ENCODE measurements at places on chromosomes 5 and 9.

- no peak for DNase-seq
These were observed 51.5 kb upstream of the MAP3K1 start for GRCh38 chr5:56763711-56764466.

- DNase-seq: no peak
These were observed 114.0 kb downstream of the MED10 start for GRCh38 chr5:6264394-6264793.

DNA sequence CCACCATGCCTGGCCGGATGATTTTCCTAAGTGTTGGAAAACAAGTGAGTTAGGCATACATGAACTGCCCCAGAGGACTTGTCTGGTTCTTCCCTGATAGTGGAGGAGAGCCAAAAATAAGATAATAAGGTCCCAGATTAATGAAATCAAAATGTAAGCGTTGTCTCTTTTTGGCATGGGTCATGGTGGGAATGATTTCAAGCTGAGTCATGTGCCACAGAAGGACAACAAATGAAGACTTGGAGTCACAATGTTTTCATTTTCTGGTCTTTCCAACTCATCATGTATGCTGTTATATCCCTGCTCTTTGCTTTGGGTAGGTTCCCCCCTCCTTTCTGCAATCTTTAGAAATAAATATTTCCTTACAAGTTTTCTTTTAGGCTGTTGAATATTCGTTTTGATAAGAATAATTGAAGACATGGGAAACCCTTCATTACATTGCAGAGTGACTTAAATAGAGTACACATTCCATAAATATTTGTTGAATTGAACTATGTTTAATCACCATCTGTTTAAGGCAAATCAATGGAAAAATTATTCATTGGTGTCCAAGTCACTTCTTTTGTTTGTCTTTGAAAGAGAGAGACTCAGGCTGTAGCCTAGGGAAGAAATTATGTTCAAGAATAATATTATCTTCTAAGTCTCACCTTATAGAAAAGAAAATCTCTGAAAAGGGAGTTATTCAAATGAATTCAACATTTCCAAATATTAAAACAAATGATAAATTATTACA lies 196.3 kb downstream of the CSNK1G3 start:
- no peak for DNase-seq

GRCh38 chr5:107321906-107322305 lies 348.8 kb downstream of the EFNA5 start:
- no peak for DNase-seq

GRCh38 chr9:18422296-18423036 lies 51.5 kb upstream of the ADAMTSL1 start:
- DNase-seq: no peak

GRCh38 chr9:123120131-123120530 lies 86.7 kb downstream of the GPR21 start:
- no peak for DNase-seq

DNA sequence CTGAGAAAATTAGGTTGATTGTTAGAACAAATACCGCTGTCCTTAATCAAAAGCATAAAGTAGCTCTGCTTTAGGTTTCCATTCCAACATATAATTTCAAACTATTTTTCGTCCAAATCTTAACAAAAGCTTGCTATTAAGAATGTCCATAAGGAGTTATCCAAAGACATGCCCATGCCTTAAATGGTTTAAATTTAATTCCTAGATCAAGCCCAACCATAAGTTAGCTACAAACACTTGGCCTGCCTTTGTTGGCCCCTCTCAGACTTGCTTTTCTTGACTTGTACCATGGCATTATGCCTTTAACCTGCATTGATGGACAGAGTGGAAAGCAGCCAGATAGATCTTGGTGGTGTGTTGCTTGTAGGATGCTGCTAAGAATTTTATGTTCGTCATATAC lies 8.8 kb downstream of the GARNL3 start:
- DNase-seq: no peak

DNA sequence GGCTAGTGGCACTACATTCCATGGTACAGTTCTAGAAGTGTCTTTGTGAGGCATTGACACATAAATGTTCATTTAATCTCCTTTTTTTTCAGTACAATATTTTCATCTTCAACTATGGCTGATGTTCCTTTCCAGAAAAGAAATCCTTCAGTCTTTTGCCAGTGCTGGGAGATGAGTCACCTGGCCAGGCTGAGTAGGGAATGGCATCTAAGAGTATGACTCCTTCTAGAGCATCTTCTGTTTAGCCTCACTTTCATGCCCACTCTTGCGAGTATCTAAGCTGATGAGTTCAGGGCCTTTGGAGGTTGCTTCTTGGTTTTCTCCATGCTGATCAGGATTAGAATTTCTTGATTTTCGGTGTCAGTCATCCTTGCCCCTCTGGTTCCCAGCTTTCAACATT lies 124.4 kb downstream of the SLC28A3 start:
- DNase-seq: no peak

- DNase-seq: peak; percentile 28
These were observed 11.3 kb upstream of the GRHPR start for GRCh38 chr9:37410969-37411785.

GRCh38 chr5:17802256-17802655 lies 168.0 kb downstream of the TAF11L14 start:
- no peak for DNase-seq

DNA sequence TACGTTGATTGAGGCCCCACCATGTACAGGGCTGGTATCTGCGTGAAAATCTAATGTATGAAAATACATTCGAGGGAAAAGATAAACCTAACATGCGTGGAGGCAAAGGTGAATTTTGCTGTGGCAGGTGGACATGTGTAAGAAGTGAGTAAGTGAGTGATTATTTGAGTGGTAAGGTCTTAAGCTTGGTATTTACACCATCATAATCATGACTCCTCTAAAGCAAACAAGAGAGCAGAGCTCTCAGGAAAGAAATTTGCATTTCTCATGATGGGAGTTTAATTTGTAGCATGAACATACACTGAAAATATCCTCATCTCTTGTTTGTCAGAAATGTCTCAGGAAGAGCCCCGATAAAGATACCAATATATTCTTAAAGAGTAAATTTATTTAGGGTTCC lies 260.6 kb downstream of the PSAT1 start:
- no peak for DNase-seq

GRCh38 chr9:124259158-124259808 lies 1.5 kb downstream of the NEK6 start:
- DNase-seq: no peak

- DNase-seq: no peak
These were observed 14.3 kb upstream of the GABRP start for GRCh38 chr5:170769246-170769645.

DNA sequence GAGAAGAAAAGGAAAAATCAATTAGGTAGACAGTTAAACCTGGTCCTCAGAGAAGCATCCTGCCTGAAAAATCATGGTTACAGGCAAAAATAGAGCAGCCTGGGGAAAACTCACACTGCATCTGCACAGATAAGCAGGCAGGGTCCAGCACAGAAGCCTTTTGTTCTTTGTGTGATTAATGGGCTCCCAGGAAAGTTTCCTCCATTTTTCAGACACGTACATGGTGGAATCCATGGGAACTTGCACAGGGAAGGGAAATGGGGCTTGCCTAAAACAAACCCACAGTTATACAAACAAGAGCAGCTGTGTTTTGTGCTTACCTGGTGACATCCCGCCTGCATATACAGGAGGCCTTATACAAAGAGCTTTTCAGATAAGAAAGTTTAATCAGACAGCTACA lies 243.9 kb upstream of the ATP10B start:
- DNase-seq: no peak

DNA sequence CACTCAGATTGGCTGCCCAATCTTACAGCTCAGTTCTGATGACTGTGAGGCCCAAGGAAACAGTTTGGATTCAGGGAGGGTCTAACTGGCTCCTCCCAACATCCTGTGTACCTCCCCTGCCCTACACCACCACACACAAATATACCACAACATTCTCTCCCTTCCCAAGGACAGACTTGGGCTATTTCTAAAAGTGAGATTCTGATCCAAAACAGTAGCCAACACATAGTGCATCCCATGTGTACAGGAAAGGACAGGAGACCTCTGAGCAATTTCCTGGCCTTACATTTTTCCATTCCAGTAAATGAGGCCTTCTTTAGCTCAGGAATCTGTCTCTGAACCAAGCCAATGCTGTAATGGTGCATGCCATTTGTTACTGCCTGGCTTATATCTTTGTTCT lies 20.8 kb downstream of the ZNF366 start:
- DNase-seq: no peak

GRCh38 chr5:34916518-34916917 lies 1.0 kb downstream of the BRIX1 start:
- no peak for DNase-seq

GRCh38 chr9:35619800-35620158 lies 1.6 kb upstream of the CD72 start:
- DNase-seq: no peak

DNA sequence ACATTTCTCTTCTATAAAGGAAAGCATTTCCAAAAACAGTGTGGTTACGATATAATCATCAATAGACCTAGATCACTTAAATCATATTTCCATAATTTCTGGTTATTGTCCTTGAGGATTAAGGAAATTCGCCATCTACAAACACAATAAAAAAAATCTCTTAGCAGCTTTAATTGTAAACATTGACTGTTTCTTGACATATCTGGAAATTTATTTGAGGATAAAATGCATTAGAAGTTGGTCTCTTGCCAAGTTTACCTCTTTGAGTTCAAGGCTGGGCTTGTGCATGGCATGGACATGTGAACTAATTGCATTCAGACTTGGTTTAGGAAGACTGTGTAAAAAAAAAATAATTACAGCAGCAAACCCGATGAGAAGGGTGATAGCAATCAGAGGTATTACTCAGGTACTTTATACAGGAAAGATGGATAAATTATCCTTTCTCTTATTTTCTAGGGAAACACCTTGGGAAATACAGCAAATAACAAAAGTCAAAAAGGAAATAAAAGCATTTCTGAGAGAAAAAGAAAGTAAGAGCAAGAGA lies 237.9 kb downstream of the SLF1 start:
- no peak for DNase-seq

DNA sequence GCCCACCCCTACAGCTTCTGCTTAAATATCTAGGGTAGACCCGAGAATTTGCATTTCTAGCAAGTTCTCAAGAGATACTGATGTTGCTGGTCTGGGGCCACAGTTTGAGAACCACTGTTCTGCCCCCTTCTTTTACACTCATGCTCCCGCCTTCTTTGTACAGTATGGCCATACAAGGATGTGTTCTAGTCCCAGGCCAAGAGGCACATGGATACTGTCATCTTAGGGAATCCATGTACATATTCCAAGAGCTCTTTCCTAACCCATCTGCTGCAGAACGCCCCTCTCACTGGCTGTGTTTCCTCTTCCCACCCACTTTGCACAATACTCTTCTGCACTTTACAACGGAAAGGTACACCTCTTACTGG lies 44.4 kb downstream of the FGF18 start:
- DNase-seq: no peak

DNA sequence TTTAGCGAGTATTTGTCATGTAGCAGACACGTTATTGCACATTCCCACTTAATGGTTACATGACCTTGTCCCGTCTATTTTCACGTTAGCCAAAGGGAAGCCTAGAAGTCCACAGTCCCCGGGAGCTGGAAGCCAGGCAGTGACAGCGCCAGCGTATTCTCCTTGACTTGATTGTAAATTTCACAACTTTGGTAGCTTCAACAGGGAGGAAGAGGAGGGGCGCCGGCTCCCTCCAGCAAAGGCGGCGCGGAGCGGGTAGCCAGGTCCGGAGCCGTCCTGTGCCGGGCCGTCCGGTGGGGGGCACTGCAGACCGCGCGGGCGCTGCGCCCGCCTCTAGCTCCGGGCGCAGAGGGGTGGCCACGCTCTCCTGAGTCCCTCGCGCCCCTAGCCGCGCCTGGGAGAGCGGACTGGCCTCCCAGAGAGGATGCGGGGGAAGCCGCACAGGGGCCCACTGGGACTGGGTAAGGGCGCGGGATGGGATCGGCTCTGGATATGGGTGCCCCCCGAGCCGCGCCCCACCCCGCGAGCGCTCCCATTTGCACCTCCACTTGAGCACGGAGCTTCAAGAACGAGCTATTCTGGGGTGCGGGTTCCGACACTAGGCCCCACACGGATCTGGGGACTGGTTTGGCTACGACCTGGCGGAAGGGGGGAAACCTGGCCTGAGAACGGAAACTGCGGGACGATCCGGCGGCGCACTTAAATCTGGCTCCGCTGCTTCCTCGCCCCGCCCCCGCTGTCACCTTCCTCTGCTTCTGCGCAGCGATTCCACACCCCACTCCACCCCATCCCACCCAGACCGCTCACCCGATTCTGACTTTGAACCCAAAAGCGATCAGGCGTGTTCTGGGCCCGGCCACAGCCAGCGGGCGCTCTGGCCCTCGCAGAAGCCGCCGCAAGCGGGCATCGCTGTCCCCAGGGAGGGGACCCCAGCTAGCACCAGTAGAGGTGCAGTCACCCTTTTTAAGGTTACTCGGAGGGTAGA lies 23.8 kb downstream of the KLF4 start:
- no peak for DNase-seq

- DNase-seq: no peak
These were observed 423.3 kb downstream of the TLE1 start for GRCh38 chr9:81266086-81266485.

- no peak for DNase-seq
These were observed 157.0 kb downstream of the FAM114A2 start for GRCh38 chr5:153881687-153882086.

- DNase-seq: no peak
These were observed 7.7 kb downstream of the NEURL1B start for GRCh38 chr5:172648755-172649154.

DNA sequence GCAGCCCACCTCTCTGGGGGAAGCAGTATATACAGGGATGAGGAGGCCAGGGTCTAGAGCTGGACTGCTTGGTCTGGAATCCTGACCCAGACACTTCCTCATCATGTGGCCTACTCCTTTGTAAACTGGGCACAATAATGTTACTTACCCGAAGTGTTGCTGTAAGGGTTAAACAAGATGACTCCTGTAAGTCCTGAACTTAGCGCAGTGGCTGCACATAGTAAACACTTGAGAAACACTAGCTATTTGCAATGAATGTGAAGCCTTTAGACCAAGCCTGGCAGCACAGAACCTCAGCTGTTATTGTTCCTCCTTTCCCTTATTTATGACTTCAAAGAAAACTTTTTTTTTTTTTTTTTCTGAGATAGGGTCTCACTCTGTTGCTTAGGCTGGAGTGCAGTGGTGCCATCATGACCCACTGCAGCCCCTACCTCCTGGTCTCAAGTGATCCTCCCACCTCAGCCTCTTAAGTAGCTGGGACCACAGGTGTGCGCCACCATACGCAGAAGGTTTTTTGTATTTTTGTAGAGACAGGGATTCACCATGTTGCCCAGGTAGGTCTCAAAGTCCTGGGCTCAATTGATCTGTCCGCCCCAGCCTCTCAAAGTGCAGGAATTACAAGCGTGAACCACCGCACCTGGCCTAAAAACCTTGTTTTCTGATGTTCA lies 96.2 kb upstream of the IL6ST start:
- no peak for DNase-seq

DNA sequence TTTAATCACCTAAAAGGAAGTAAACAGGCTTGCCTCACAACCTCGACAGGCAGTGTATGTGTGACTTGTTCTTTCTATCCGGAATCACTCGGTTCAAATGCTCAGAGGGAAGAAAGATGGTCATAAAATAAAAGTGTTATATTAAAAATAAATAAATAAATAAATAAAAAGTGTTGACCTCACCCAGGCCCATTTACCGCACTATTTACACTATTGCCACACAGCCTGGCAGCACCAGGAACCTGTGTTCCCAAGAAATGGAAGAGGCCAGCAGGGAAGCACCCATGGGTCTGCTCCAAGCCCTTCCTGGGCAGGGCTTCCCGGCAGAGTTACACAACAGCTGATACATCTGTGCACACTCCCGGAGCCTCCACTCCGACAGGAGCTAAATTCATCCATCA lies 127.9 kb downstream of the EFNA5 start:
- no peak for DNase-seq

GRCh38 chr5:135241536-135241935 lies 157.5 kb downstream of the MACROH2A1 start:
- no peak for DNase-seq

Measured in stimulated activated CD4-positive, alpha-beta T cell treated with anti-CD3 and anti-CD28 coated beads, Interleukin-2, amount 100 ng/mL, for 48 hours (primary cell).